Thoracic aorta (tissue), 2 donors: ENCODE measurements at places on chromosomes 5 and 9. TPM values are rescaled to one million over a fixed set of nuclear protein-coding genes. Genes with fewer than 3 reads are reported as not detected.

- DNase-seq: no peak
Observed at GRCh38 chr9:15670894-15671293, 118.1 kb downstream of the CCDC171 start.

DNA sequence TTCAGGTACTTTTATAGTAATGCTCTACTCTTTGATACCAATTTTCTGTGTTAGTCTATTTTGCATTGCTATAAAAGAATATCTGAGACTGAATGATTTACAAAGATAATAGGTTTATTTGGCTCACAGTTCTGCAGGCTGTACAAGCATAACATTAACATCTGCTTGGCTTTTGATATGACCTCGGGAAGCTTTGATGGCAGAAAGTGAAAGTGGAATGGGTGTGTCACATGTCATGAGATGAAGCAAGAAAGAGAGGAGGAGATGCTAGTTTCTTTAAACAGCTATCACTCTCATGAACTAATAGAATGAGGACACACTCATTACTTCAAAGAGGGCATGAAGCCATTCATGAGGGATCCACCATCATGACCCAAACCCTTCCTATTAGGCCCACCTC lies 270.9 kb upstream of the IL12B start:
- DNase-seq: no peak

GRCh38 chr9:110148384-110148783 lies 59.6 kb downstream of the C9orf152 start:
- DNase-seq: no peak

PCDHGA10 gene
- 11.1 TPM for total RNA-seq

DNA sequence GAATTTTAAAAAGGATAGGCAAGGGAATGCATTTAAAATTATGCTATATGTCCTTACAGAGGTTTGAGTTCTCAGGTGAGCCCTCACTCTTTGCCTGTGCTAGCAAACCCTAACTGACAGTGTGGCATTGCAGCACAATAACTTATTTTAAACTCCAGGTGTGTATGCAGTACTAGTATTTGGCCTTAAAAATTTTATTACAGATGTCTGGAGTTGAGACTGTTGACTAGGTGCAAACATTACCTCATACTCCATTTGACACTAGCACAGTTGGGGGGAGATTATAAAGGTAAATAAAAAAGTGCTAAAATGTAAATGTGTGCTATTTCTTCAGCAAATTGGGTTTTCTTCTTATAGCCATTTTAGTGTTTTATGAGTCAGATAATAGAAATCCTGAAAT lies 407.7 kb downstream of the SH3GL2 start:
- DNase-seq: no peak

EGFL7 gene
- 42.0 TPM for total RNA-seq

- no peak for DNase-seq
Observed at GRCh38 chr9:86940774-86941173, 6.5 kb downstream of the GAS1 start.

- no peak for DNase-seq
Observed at GRCh38 chr5:13536933-13537332, 407.6 kb downstream of the DNAH5 start.

DNA sequence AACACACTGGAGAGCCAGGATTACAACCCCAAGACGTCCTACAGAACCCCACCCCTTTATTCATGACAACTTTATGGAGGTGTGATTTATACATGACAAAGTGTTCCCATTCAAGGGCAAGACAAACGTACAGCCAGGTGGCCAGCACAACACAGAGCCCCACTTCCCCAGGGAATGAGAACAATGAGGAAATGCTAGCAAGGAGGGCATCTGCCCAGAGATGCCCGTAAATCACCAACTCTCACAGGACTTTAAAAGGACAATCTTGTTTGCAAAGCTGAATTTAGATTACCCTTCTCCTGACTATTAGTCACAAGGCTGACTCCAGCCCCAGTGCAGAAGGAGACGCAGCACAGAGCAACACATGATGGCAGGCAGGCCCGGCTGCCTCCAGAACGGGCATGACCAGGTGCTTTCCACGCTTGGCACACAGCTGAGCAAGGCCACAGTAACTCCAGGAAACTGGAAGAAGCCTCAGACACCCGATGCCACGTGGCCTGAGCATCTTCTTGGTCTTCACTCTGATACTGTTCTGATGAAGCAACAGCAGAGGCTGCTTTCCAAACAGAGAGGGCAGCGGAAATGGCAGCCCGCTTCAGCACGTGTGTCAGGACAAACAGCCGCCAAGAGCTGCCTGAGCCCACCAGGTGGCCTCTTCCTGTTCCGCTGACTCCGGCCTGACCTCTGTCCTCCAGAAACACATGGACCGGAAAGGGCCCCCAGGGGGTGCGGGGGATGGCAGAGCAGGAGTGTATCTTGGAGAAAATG lies 51.4 kb downstream of the ROR2 start:
- no peak for DNase-seq

PRRT1B gene
- not detected for total RNA-seq

NUTM2G gene
- not detected for total RNA-seq

GRCh38 chr9:36499174-36499890 lies 73.4 kb upstream of the MELK start:
- no peak for DNase-seq

CCL27 gene
- not detected for total RNA-seq

AQP7 gene
- total RNA-seq: 1.9 TPM

DNA sequence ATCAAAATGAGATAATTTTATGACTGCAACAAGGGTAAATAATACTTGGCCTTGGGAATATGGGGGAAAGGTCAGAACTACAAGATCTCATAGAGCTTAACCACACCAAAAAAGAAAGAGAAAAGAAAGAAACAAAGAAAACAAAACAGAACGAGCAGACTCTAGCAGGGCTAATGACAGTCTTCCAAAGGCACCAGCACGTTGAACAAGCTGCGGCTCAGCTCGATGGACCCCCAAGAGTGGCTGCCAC lies 689 bp downstream of the AK3 start:
- no peak for DNase-seq

GRCh38 chr9:8492679-8493078 lies 693.1 kb upstream of the DMAC1 start:
- no peak for DNase-seq

MARCOL gene
- total RNA-seq: not detected

DNA sequence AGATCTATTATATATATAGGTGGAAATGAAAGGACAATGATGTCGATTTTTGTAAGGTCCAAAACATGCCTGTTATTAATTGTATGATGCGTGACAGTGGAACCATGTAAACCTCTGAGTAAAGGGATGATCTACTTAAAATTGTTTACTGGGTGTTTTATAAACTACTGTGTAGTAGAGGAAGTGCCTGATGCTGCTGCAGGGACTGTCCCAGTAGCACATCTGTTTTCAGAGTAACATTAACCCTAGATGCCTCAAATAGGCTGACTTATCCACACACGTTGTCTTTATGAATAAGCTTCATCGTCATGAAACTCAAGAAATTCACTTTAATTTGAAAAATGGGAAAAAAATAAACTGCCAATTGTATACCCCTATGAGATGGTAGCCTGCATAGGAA lies 1.7 kb downstream of the CAMK4 start:
- DNase-seq: no peak

GRM6 gene
- not detected for total RNA-seq

DNA sequence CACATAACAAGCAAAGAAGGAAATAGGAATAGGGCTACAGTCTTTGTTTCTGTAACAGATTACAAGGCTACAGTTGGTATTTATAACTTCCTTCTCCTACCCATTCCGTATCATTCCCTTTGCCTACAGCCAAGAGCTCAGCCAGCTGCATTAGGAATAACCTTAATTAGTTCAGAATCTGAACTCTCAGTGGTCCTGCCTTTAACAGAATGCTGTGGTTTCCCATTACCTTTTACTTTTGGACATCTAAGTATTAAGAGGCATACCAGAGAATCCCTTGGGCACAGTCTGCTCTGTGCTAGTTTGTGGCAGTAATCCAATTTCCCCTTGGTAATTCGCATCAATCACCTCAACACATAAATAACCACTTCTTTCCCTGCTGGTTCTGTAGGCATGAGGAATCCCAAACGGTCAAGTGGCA lies 44.2 kb downstream of the PKD2L2 start:
- no peak for DNase-seq

GRCh38 chr5:151213803-151214613 lies 9.9 kb downstream of the CCDC69 start:
- no peak for DNase-seq

IFNK gene
- total RNA-seq: not detected

PPP3R2 gene
- total RNA-seq: not detected

DNA sequence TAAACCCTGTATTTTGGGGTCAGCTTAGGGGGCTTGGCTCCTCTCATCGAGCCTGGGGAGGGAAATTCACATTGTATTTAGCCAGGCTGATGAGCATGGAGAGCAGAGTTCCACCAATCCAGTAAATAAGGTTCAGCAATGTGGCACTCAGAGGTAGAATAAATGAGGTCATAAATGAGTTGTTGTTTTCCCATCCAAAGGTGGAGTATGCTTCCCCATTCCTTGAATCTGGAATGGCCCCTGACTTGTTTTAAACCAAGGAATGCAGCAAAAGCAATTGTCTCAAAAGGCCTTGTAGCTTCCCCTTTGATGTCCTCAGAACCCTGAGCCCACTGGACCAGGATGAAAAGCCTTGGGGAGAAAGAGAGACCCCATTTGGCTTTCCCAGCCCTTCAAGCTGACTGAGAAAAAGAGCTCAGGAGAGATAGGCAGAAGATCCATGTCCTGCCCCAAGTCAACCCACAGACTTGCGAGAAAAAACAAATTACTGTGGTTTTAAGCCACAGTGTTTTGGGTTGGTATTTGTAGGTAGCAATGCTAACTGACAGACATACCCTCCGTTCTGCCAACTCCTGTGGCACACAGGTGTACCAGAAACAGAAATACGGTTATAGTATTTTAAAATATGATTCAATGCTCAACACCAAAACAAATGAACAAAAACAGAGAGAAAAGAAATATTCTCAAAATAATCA lies 566.0 kb upstream of the DMAC1 start:
- DNase-seq: no peak

GRCh38 chr5:87722286-87722685 lies 309.6 kb upstream of the CCNH start:
- DNase-seq: no peak

DNA sequence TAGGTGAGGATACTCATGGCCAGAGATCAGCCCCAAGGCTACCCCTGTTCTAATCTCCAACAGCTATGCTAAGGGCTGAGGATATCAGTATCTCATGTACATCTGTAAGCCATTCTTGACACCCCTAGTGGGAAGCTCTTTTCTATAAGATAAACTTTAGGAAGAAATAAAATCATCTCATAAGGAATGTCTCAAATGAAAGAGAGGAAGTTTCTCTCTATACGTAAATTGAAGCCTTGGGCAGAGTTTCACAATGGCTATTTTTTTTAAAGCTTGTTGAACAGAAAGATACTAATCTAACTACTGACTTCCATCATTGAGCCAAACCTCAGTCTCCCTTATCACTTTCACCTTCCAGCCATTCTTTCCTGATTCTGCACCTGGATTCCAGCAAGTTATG lies 405.7 kb downstream of the PRR16 start:
- DNase-seq: no peak

SNCB gene
- total RNA-seq: not detected

DNA sequence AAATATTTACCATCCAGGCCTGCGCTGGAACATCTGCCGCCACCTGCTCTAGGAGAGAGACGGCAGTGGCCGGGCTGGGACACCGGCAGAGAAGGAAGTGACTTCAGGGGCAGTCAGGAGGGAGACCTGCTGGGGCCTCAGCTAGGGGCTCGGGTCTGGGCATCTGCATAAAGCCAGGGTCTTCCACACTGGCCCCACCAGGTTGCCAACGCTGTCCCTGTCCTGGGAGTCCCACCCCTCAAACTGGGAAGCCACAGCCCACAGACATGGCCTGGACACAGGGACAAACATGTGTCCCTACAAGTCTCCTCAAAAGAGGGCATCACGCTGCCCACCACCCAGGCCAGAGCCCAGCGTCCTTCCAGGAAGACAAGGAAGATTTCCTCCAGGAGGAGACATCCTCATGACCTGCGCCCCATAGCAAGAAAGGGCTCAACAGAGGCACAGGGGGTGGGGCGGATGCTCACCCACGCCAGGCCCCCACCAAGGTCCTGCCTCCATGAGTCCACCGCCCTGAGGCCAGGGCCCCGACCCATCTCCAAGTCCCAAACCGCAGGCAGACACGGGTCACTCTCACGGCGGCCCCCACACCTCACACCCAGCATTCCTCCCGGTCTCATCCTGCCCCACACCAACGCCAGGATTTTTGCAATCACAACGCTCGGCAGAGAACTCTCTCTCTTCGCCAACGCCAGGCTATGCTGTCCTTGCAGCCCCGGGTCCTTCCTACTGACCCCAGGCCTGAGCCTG lies 9.0 kb downstream of the VAV2 start:
- DNase-seq: no peak

DNA sequence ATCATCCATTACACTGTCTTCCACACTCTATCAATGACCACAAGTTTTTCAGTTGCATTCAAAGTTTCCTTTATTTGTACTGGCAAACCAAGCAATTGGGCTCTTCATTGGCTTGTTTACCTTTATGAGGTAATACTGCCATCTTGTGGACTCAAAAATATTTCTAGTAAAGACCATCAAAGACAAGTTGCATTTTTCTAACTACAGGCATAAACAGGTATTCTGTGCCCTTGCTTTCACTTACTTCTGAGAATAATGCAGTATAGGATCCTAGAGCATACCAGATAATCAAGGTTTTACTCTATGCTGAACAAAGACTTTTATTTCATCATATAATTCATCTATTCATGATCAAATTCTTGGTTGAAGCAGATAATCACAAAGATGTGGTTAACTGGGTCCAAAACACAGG lies 173.7 kb upstream of the POU5F2 start:
- DNase-seq: no peak

GRCh38 chr5:98836175-98836574 lies 62.7 kb downstream of the RGMB start:
- no peak for DNase-seq

GRCh38 chr5:141031006-141031405 lies 20.2 kb upstream of the PCDHB1 start:
- DNase-seq: no peak

SPAAR gene
- total RNA-seq: 3.2 TPM
